ENCODE measurements at places on chromosomes 11 and 22.

- no peak for DNase-seq
Measured at GRCh38 chr11:83571302-83571701, 285.1 kb upstream of the CCDC90B start.

GRCh38 chr11:134733646-134734045 lies 321.6 kb upstream of the B3GAT1 start:
- no peak for DNase-seq

GRCh38 chr22:40022536-40023240 lies 27.9 kb downstream of the FAM83F start:
- DNase-seq = no peak

DNA sequence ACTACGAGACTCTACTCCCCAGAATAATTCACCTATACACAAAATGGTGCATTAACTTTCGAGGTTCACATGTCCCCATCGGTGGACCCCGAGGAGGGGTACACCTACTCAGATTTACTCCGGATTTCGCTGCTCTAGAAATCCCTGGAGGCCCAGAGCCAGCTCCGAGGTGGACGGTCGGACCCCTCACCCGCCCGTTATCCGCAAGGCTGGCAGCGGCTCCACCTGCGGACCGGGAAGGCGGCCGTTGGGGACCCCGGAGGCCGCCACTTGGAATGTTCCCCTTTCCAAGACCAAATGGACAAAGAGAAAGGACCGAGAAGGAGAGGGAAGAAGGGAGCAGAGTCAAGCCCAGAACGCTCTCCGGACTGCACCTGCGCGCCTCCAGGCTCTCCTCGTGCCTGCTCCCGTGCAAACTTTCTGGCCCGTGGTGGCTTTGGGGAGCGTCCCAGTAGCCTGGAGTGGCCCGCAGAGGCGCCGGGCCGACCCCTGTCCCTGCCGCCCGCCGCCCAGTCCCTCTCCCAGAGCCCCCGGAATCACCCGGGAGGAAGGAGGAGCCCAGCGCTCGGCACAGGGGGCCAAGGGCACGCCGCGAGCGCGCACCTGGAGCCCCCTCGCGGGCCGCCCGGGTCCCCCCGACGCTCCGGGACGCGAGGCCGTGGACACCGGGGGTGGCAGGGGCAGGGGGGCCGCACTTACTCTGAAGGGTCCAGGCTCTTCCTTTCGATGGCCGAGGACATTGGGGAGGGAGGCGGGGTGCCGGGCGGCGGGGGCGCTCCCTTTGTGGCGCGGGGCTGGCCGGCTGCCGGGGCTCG lies 23.0 kb downstream of the LMO2 start:
- DNase-seq = no peak

DNA sequence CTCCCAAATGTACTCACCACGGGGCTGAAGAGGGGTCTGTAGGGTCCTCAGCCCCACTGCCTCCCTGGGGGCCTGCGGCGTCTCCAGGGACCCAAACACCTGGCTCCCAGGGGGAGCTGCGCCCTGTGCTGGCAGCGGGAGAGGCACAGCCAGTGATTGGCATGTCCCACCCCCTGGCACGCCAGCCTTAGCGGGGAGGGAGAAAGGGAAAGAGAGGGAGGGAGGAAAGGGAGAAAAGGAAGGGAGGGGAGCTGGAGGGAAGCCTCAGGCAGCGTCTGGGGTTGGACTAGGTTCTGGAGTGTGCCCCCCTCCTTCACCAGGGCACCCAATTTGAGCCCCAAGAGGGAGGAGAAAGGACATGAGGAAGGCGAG lies at the start of gene CHRM1:
TSS of gene CHRM1 (minus strand) at position 163 of the 372 bp plus-strand sequence. CDS start 10,263 bp downstream, outside the sequence.
- DNase-seq = no peak

DNA sequence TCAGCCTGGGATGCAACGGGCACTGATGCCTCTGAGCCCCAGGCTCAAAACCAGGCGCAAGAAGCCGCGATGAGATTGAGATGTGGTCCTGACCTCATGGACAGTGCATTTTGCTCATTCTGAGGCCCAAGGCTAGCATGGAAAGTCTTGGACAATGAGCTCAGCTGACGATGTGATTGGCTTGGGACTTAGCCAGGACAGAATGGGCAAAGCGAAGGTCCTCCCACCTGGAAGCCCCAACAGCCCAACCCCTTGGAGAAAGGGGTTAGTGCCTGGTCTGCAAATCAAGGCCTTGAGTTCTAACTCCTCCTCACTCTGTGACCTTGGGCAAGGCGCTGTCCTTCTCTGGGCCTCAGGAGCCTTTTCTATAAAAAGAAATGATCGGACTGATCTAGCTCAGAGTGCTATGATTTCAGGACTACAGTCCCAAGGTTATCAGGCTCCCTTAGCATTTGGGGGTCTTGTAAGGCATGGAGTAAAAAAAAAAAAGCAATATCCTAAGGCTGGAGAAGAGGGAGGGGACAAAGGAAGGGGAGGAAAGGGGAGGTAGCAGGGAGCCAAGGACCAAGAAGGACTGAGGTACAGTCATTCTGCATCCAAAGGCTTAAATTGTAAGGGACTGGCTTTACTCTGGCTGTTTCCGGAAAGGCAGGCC lies 2.7 kb downstream of the SLC43A3 start:
- DNase-seq = no peak

DNA sequence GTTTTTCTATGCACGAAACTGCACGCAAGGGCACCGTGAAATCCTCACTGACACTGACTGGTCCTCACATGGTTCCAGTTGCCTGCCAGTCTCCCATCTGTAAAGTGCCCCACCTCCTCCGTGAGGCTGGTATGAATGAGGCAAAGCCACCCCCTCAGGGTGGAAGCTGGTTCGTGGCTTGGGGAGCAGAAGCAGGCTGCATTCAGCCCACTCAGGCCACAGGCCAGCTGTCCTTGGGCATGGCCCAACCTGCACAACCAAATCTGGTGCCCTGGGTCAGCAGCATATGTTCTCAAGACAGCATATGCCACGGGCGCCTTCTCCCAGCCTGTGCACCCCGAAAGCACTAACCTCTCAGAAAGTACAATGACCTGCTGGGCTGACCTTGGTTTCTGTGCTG lies 29.3 kb downstream of the SERPINH1 start:
- no peak for DNase-seq

DNA sequence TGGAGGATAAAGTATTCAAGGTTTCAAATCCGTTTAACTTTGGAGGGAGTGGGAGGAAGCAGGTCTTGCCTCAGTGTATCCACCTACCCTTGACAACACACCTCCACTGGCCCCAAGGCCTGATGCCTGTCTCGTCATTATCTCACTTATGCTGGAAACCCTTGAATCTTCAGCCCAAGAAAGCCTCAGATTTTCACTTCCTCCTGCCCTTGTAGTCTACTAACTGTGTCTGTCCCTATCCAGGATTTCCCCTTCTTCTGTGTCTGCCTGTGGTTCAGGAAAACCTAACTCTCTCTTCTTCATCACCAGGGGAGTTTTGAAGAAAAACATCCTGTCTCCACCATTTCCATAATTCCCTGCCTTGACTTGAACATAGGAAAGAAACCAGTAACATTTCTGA lies 56.1 kb downstream of the SYT9 start:
- DNase-seq = no peak

DNA sequence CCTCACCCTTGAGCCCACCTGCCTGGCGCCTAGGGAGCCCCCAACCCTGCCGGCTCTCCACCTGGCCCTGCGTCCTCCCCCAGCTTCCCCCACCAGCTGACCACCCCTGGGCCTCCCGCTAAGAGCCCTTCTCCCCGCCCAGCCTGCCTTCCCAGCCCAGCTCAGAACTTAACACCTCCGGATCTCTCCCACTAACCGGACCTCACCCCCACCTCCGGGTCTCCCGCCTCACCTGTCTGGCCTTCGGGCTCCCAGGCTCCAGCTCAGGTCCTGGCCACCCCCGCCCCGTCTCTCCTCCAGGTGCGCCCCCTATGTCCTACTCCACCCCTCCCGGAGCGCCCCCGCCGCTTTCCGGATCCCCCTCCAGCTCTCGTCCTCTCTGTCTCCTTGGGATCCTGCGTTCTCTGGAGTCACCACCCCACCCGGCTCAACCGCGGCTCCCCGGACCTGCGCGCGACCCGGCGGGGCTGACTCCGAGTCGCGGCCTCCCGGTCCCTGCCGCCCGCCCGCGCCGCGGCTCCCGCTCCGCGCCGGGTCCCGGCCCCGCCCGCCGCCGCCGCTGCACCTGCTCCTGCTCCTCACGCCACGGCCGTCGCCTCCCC lies at the start of gene KCNJ11:
TSS of gene KCNJ11 (minus strand) at position 51 of the 602 bp plus-strand sequence. CDS start 568 bp downstream, outside the sequence.
- DNase-seq = no peak

GRCh38 chr11:44445500-44446365 lies 119.7 kb upstream of the CD82 start:
- DNase-seq = no peak

DNA sequence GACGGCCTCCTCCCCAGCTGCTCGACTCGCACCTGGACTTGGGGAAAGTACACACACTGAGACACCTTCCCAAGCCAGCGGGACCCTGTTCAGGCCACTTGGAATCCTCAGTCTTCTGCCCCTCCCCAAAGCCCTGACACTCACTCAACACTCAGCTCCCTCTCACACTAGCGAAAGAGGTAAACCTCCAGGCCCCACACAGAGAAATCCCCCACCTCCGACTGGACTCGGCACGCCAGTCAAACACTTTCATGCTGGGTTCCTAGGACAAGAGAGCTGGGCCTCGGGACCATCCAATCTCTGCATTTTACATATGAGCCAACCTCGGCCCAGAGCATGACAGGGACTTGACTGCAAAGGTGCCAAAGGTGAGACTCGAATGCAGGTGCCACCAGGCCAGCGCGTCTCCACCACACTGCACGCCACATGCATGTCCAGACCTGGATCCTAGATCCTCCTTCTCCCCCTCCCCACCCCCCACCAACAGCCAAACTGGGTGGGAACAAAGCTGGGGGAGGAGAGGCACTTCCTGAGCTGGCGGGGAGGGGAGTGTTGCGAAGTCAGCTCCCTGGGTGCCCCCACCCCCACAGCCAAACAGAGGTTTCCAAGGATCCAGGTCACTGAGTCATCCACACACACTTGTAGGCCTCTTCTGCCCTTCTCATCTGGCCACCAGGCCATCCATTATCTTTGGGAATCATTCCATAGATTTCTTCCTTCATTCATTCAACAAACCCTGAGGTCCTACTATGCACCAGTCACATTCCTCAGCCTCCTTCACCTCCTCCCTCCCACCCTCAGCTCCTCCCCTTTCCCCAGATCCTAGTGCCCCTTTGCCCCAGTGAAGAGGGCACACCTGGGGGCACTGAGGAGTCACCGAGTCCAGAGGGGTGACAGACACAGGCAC lies 10.7 kb upstream of the CD5 start:
- no peak for DNase-seq

DNA sequence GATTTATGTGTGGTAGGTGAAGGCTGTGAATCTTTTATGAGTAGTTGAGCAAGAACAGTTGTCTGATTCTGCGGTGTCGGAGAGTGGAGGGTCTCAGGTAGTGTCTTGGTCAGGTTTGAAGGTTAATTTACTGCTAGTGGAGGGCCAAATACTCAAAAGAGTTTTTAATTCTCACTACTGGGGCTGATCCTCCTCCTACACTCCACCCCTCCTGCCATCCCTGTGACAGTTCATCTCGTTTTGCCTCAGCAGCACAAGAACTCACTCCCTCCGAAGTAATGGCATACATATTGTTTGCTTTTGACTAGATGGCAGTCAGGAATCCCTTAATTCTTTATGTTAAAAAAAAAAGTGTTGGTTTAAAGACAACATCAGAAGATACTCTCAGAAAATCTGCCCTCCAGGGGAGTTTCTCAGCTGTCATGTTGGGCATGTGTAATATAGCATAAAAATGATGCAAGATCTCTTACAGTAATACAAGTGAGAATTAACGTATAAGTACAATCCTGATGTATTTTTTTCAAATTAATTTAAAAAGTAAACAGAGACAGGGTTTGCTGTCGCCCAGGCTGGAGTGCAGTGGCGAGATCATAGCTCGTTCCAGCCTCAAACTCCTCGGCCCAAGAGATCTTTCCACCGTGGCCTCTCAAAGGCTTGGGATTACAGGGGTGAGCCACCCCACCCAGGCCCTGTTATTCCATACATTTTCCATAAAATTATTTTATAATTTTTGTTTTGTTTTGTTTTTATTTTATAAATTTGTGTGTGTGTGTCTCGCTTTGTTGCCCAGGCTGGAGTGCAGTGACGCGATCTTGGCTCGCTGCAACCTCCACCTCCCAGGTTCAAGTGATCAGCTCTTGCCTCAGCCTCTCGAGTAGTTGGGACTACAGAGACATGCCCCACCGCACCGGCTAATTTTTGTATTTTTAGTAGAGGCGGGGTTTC lies 1.3 kb downstream of the FAR1 start:
- DNase-seq = no peak

DNA sequence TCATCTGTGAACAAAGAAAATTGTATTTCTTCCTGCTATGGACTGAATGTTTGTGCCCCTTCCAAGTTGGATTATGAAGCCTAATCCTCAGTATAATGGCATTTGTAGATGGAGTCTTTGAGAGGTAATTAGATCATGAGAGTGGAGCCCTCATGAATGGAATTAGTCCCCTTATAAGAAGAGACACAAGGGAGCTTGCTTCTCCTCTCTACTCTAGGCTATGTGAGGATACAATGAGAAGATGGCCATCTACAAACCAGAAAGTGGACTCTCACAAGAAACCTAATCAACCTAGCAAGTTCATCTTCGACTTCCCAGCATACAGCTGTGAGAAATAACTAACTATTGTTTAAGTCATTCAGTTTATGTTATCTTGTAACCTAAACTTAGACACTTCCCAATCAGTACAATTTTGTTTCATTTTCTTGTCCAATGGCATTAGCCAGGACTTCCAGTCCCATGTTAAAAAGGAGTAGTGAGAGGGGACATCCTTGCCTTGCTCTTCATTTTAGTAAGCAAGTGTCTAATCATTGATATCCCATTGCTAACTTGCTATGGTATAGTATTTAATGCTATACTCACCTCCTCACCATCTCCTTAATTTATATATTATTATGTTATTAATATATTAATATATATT lies 45.7 kb downstream of the PDGFD start:
- no peak for DNase-seq

DNA sequence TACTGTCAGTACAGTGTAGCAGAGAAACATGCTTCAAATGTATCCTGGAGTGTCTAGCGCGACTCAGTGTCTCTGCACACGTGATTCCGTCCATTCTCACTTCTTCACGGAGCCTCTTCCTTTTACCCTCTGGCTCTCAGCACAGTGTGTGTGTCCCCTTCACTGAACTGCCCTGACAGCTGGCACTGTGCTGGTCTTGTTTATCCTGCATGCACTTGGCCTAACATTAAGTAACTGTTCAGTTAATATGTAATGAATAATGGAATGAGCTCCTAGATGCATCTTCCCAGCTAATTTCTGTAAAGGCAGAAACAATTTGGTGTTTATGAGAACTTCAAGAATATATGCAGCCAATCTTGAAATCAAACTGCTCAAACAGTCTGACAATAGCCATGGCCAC lies 44.4 kb downstream of the KMT5B start:
- no peak for DNase-seq

GRCh38 chr11:73359930-73360742 lies 16.1 kb upstream of the RELT start:
- no peak for DNase-seq

DNA sequence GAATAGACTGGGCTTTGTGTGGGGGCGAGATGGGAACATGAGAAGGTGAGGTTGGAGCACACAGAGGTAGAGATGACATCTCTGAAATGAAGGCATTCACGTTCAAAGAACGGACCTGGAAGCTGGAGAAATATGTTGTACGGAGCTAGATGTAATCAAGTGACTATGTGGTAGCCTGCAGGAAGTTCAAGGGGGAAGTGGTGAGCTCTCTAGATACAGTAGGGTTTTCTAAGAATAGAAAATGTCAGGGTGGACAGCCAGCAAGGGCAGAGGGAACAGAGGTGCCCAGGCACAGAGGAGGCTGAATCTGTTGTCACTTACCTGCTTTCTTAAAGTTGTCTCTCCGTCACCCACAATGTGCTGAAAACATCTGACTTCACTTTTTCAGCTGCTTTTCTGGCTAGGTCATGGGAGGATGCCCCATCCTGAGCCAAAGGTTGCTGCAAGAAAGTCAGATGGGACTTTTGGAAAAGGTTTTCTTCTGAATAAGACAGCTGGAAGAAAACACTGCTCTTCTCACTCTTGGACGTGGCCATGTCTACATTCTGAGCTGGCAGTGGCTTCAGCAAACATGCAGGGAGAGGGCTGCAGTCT lies 171.5 kb upstream of the B3GAT1 start:
- DNase-seq = no peak

All from memory B cell (primary cell).